ENCODE measurements at places on chromosomes 1 and 21.

DNA sequence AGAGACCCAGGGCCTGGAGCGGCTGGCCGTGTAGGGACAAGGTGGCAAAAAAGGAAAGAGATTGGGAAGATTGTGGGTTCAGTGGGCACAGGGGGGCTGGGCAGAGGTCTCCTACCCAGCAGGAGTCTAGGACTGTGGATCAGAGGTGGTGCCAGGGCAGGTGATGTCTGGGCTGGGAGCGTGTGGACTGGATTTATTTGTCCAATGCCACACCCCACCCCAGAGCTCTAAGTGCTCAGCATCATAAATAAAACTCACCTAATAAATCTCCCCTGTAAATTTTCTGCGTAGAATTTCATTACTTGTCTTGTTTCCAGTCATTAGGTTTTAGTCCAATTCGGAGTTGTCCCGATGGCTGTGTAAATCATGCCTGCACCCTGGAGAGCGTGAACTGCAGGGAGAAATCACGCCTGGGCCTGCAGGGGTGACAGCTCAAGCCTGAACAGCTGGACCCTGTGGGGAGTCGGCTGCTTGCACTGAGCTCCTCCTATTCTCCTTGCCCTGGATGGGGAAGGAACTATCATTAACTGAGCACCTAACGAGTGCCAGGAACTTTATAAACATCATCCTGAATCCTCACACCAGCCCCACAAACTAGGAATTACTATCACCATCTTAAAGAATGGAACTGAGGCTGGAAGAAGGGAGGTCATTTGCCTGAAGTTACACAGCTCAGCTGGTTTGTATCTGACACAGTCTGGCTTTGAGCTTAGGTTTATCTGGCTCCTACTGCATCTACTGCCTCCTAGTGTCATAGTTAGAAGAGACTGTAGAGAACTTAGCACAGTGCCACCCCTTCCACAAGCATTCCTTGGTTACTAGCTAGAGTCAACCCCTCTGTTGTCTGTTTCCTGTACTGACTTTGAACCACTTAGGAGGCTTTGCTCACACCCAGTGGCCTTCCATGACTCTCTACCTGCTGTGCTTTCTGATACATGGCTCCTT lies 25.0 kb upstream of the POU3F1 start:
- DNase-seq, result peak; percentile 36

DNA sequence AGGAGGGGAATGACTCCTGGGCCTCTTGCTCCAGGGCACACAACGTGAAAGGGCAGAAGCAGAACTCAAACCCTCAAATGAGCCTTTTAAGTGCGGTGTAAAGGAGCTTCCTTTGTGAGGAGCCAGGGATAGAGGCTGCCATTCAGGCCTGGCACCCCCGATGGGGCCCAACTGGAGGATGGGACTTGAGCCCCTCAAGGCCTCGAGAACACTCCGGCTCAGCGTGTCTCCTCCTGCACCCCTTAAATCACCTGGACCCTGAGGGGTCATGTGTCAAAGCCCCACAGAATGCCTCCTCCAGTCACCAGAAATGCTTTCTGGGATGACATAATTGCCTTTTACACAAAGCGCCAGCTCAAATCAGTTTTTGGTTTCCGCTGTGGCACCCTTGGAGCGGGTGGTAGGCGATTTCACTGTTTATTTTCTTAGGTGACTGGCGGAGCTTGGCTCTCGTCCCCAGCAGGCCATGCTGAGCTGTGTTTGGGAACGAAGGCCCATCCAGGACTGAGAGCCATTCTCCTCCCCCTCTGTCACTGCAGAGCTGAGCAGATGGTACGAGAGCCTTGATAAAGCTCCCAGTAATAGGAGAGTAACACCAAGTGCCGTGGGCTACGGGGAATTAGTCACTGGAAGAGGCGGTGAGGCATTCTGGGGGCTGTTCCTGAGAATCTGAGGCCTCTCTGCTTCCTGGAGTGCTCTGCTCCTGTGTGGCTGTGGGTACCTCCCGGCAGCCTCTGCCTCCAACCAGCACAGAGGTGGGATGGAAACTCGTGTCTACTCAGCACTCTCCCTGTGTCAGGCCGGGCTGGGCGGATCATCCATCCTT lies 163.0 kb downstream of the GRIK3 start:
- DNase-seq, result no peak

DNA sequence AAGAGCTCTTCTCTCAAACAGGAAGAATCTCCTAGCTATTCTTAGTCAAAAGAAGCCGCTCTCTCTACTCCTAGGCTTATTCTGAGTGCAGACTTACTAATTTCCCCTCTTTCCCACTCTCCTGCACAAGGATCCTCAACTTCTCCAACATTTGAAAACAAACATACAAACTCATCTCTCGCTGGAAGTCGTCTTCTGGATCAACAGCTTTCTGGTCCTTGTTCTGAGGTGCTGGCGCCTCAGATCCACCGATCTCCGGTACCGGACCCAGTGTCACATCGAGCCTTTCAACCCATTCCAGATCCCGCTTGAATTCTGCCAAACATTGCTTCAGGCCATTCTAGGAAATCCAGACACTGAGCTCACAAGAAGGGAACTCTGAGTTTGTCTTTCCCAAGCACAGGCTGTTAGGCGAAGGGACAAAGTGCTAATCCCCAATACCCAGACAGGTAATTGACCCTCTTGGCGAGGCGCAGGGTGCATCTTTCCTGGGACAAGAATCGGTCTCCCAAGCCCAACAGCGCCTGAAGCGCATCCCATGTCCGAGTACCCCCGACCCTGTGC lies 696 bp downstream of the EBNA1BP2 start:
- DNase-seq, result no peak

DNA sequence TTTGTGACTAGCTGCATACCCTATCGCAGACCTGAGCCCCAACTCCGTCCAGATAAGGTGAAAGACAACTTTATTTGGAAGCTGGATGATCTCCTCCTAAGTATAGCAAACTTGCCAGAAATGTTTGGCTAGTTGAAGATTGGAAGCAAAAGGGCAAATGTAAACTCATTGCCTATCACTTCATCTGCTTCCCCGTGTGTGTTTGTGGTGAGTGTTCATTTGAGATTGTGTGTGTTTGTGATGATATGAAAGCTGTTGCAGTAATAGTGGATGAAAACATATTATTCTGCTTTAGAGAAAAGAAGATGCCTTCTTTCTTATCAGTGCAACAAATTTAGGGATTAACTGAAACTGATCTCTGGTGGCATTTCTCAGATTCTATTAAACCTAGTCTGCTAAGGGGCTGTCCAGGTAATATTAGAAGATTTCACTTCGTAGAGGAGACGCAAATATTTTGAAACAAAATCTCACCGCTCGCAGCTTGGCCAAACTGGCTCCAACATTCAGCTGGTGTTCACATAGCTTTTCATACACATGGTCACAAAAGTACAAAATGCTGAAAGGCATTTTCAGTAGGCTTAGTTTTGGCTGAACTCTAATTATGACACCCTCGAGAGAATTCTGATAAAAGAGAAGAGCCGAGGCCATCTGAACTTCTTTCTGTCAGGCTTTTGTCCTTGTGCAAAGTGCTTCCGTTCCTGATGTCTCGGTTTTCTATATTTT lies 1.1 kb downstream of the TBX19 start:
- DNase-seq, result no peak

GRCh38 chr1:103106426-103107341 lies 1.6 kb downstream of the COL11A1 start:
- DNase-seq, result peak; percentile 79

DNA sequence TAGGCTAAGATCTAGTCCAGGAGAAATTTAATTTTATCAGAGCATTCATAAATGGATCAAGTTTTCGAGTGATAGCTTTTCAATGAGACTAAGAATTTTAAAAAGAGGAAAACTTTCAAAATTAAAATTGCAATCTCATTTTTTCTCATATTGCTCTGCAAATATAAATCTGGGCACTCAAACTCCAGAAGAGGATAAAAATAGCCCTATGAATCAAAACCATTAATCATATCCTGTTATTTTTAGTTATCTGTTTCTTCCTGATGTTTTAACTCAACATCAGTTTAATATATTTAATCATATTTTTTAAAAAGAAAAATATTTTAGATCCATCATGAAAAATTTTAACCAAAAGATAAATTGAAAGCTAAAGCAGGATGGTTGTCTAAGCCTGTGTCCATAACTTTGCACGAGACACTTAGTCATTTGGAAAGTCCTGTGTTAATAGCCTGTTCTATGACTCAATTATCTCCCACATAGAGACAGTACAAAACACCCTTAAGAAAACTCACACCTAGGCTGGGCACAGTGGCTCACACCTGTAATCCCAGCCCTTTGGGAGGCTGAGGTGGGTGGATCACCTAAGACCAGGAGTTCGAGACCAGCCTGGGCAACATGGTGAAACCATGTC lies 17.1 kb upstream of the PRRC2C start:
- peak; percentile 48 for DNase-seq

- no peak for DNase-seq
Observed at GRCh38 chr1:19123837-19124236, 86.2 kb downstream of the UBR4 start.

- DNase-seq, result no peak
Observed at GRCh38 chr1:229117664-229118300, 153.1 kb upstream of the RAB4A start.

- DNase-seq, result no peak
Observed at GRCh38 chr1:226497991-226498639, 50.4 kb upstream of the STUM start.

GRCh38 chr1:243325305-243325890 lies 69.6 kb downstream of the SDCCAG8 start:
- peak; percentile 81 for DNase-seq

GRCh38 chr1:3518256-3518655 lies 63.8 kb downstream of the ARHGEF16 start:
- no peak for DNase-seq

DNA sequence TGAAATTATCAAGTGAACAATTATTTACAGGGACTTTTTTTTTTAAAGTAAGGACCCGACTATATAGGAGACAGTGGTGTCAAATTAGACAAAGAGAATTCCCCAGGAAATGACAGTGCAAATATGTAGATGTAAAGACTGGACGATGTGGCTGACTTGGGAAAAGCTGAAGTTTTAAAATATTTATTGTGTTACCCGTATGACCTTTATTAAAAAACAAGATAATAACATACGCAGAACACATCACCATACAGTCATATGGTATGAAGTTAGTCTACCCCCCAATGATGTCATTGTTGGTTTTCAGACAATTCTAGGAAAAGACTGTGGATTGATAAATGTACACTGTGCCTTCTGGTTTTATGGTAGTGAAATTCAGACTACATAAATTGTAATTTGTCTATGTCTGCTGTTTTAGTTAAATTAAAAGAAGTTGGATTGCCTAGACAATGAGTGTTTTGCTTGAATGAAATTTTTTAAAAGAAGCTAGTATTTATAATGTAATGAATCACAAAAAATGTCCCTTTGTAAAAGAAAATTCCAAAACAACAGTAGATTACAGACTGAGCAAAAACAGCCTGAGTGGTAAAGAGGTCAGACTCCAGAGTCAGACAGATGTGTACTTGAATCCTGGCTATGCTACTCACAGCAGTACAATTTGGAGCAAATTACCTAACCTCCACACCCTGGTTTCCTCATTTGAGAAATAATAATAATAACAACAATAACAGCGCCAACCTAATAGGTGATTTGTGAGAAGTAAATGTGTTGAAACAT lies 15.5 kb upstream of the PDC start:
- peak; percentile 57 for DNase-seq

GRCh38 chr1:241846862-241847539 lies 1.0 kb upstream of the EXO1 start:
- DNase-seq, result no peak

DNA sequence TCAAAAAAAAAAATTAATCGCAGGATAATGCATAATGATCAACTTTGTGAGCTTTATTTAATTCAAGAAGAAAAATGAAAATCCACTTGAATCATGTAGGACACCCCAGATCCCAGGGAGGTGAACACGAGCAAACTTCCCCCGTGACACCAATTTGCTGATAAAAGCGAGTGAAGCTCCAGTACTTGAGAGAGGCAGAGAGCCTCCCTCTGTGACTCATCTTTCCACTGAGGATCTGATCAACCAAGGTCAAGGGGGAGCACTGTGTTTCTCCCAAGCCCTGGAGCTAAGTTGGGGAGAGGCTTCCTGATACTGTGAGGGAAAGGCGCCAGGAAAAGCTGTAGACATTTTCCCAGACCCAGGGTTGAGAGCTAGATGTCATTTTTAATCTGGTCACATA lies 160.9 kb downstream of the SLC44A5 start:
- no peak for DNase-seq

GRCh38 chr1:41108696-41109275 lies 87.3 kb upstream of the SLFNL1 start:
- DNase-seq, result peak; percentile 6

DNA sequence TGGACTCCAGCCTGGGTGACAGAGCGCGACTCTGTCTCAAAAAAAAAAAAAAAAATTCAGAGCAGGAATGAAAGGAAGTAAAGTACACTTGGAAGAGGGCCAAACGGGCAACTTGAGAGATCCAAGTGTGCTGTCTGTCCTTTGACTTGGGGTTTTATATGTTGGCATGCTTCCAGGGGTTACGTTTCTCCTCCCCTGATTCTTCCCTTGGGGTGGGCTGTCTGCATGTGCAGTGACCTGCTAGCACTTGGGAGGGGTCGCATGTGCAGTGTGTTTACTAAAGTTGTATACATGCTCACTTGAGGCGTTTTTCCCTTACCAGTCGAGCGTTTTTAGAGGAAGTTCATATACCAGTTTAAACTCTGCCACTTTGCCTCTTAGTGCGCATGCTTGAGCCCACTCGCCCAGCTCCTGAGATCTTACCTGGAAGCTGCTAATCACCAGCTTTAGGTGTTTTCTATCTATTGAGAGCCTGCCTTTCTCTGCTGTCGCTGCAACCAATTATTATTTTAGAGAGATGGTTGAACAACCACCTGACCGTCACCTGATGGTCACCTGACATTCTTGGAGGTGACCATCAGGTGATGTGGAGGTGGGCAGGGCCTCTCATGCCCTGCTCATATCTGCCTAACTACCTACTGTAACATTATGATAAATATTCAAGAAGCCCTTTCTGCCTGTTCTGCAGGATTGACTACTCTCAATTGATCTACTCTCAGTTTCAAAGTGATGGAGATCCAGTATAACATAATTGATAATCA lies 140.1 kb downstream of the MACF1 start:
- no peak for DNase-seq

- no peak for DNase-seq
Observed at GRCh38 chr1:156149374-156150332, 3.7 kb upstream of the SEMA4A start.

DNA sequence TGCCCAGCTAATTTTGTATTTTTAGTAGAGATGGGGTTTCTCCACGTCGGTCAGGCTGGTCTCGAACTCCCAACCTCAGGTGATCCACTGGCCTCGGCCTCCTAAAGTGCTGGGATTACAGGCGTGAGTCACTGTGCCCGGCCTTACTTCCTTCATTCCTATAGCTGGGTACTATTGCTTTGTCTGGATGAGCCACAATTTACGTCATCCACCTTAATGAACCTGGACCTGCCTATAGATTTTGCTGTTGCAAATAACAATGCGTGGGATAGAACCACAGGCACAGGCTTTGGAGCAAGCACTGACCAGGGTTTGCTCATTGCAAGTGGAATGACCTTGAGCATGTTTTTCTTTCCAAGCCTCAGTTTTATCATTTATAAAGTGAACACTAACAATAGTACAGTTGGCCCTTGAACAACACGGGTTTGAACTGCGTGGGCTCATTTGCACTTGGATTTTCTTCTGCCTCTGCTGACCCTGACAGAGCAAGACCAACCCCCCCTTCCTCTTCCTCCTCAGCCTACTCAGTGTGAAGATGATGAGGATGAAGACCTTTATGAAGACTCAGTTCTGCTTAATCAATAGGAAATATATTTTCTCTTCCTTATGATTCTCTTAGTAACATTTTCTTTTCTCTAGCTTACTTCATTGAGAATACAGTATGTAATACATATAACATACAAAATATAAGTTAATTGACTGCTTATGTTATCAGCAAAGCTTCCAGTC lies 33.3 kb upstream of the BECN2 start:
- DNase-seq, result no peak

GRCh38 chr1:221363039-221363438 lies 378.9 kb downstream of the DUSP10 start:
- DNase-seq, result no peak
